Chondrocyte (in vitro differentiated cells): ENCODE measurements at places on chromosomes 12 and 14. TPM values are rescaled to one million over a fixed set of nuclear protein-coding genes. Genes with fewer than 3 reads are reported as not detected.

The MYH6 gene
- total RNA-seq, result not detected in 3 replicates

DNA sequence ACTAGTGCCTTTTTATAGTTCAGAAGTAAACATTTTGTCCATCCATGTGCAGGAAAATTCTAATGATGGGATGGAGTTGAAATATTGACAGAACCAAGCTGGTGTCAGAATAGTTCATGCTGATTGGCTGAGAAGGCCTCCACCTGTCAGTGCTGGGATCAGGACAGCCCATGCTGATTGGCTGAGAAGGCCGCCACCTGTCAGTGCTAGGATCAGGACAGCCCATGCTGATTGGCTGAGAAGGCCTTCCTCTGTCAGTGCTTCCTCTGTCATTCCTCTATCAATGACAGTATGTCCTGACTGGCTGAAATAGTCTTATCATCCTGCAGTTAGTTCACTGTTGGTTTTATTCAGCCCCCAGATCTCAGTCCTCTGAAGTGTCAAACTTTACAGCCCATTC lies 95.7 kb downstream of the PPP2R5C start:
- no peak overlapping the region for H3K4me3 ChIP-seq
- peaks cover 8% of the 10 kb centered on the region for H3K4me1 ChIP-seq
- H3K27ac ChIP-seq, result no peak overlapping the region
- H3K27me3 ChIP-seq, result no peaks in the 10 kb centered on the region
- peaks cover 2% of the 10 kb centered on the region for H3K36me3 ChIP-seq

DNA sequence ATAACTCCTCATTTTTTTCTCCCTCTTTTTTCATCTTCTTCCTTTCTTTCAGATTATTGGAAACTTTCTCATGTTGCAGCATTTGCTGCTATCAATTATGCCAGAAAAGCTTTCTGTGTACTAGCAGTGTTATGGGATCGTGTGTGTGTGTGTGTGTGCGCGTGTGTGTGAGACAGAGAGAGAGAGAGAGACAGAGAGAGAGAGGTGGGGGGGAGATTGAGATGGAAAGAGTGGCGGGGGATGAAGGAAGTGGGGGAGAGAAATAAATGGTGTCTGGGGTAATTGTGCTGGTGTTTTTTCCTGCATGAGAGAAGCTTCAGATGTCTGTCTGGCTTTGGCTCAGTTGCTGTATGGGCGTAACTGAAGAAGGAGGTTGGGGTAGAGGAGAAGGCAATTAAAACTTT lies 268.9 kb downstream of the RAD51B start:
- peak overlapping the region; percentile 42 for H3K27ac ChIP-seq
- DNase-seq, result no peak
- peaks cover 14% of the 10 kb centered on the region for H3K4me1 ChIP-seq
- H3K4me3 ChIP-seq, result peak overlapping the region; percentile 16
- H3K27me3 ChIP-seq, result no peaks in the 10 kb centered on the region

DNA sequence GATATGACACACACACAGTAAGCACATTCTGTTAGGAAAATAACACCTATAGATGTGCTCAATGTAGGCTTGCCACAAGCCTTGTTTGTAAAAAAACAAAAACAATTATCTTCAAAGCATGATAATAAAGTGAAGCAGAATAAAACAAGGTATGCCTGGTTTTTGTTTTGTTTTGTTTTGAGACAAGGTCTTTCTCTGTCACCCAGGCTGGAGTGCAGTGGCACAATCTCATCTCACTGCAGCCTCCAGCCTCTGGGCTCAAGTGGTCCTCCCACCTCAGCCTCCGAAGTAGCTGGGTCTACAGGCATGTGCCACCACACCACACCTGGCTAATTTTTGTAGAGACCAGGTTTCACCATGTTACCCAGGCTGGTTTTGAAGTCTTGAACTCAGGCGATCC lies 52.4 kb upstream of the MON2 start:
- H3K4me1 ChIP-seq, result no peaks in the 10 kb centered on the region
- peaks cover 6% of the 10 kb centered on the region for H3K36me3 ChIP-seq
- H3K4me3 ChIP-seq, result no peak overlapping the region
- H3K27me3 ChIP-seq, result no peaks in the 10 kb centered on the region

The ANO2 gene
- 0.44 to 0.73 TPM (median 0.47 TPM) in 3 replicates for total RNA-seq

The LRRC74A gene
- not detected in 3 replicates for total RNA-seq

- no peaks in the 10 kb centered on the region for H3K4me1 ChIP-seq
- no peak for DNase-seq
- H3K27ac ChIP-seq, result no peak overlapping the region
- no peaks in the 10 kb centered on the region for H3K27me3 ChIP-seq
- H3K4me3 ChIP-seq, result no peak overlapping the region
- no peaks in the 10 kb centered on the region for H3K36me3 ChIP-seq
These were observed 262.5 kb downstream of the FOXG1 start for GRCh38 chr14:29028973-29029582.

The FSCB gene
- total RNA-seq, result not detected in 3 replicates

The B4GALNT1 gene
- total RNA-seq, result 20.8 to 21.8 TPM (median 21.4 TPM) in 3 replicates

GRCh38 chr12:47832263-47832933 lies 12.7 kb upstream of the HDAC7 start:
- H3K27me3 ChIP-seq, result no peaks in the 10 kb centered on the region
- DNase-seq, result peak; percentile 39
- no peaks in the 10 kb centered on the region for H3K36me3 ChIP-seq
- peaks cover 23% of the 10 kb centered on the region for H3K4me1 ChIP-seq

GRCh38 chr14:104593710-104594136 lies 10.8 kb downstream of the TMEM179 start:
- peaks cover 24% of the 10 kb centered on the region for H3K27me3 ChIP-seq
- no peak overlapping the region for H3K27ac ChIP-seq

- peak overlapping the region; percentile 65 for H3K27ac ChIP-seq
- H3K4me1 ChIP-seq, result peaks cover 19% of the 10 kb centered on the region
- DNase-seq, result no peak
- H3K4me3 ChIP-seq, result no peak overlapping the region
- no peaks in the 10 kb centered on the region for H3K27me3 ChIP-seq
These were observed 31.2 kb downstream of the RHOF start for GRCh38 chr12:121762269-121762668.

- H3K36me3 ChIP-seq, result no peaks in the 10 kb centered on the region
- no peak for DNase-seq
- H3K4me3 ChIP-seq, result no peak overlapping the region
- no peaks in the 10 kb centered on the region for H3K4me1 ChIP-seq
These were observed 987.8 kb upstream of the USP15 start for GRCh38 chr12:61272441-61272840.

DNA sequence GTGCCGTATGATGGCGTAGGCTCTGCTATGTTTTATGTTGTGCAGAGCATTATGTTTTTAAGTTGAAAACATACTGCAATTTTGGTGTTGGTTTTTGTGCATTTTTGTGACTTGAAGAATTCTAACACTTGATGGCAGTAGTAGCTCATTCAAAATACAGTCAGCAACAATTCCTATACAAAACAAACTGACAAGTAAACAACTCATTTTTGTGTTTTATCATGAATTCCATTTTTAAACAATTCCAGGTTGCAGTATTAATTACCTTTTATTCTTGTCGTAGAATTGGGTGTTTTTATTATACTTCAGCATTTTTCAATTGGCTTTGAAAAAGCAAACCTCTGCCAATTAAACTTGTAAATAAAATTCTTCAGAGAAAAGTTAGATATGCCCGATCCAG lies 4.1 kb upstream of the CCER1 start:
- H3K4me1 ChIP-seq, result peaks cover 3% of the 10 kb centered on the region
- H3K27me3 ChIP-seq, result no peaks in the 10 kb centered on the region
- H3K27ac ChIP-seq, result no peak overlapping the region
- no peak overlapping the region for H3K4me3 ChIP-seq
- no peaks in the 10 kb centered on the region for H3K36me3 ChIP-seq

The SLCO1B1 gene
- total RNA-seq, result not detected in 3 replicates

The LGR5 gene
- total RNA-seq, result 13.8 to 31.0 TPM (median 14.3 TPM) in 3 replicates

DNA sequence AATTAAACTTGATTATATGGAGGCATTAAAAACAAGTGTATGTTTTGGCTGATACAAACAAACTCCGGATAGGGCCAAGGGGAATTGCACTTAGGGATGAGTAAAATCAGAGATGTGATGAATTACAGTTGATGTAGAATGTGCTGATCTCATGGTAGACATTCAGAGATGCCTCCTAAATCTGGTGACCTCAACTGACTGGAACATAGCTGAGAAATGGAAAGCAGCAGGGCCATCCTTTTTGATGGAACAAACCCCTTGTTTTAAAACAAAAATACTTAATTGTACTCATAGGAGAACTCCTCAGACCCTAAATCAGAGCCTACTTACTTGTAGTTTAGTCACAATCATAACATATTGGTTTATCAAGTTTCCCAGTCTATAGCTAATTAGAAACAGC lies 122.8 kb downstream of the C12orf75 start:
- H3K27ac ChIP-seq, result no peak overlapping the region
- H3K27me3 ChIP-seq, result no peaks in the 10 kb centered on the region
- H3K4me3 ChIP-seq, result no peak overlapping the region
- DNase-seq, result no peak

The TMEM132C gene
- total RNA-seq, result not detected in 3 replicates

DNA sequence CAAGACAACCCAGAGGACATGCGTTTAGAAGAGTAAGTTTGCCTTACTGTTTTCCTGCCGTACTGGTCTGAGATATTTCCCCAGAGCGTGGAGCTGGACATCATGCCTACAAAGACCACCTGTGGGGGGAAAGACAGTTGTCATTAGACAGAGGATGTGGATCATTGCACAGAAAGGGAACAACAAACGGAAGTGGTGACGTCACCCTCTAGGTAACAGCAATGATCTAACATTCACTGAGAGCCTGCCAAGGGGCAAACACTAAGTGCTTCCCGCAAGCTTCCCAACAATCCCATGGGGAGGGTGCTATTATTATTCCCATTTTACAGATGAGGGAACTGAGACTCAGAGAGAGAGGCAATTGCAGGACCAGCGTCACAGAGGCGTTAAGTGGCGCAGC lies 48.5 kb downstream of the SVOP start:
- H3K4me3 ChIP-seq, result no peak overlapping the region
- DNase-seq, result no peak
- H3K27ac ChIP-seq, result no peak overlapping the region
- H3K27me3 ChIP-seq, result no peaks in the 10 kb centered on the region
- H3K4me1 ChIP-seq, result peaks cover 11% of the 10 kb centered on the region

DNA sequence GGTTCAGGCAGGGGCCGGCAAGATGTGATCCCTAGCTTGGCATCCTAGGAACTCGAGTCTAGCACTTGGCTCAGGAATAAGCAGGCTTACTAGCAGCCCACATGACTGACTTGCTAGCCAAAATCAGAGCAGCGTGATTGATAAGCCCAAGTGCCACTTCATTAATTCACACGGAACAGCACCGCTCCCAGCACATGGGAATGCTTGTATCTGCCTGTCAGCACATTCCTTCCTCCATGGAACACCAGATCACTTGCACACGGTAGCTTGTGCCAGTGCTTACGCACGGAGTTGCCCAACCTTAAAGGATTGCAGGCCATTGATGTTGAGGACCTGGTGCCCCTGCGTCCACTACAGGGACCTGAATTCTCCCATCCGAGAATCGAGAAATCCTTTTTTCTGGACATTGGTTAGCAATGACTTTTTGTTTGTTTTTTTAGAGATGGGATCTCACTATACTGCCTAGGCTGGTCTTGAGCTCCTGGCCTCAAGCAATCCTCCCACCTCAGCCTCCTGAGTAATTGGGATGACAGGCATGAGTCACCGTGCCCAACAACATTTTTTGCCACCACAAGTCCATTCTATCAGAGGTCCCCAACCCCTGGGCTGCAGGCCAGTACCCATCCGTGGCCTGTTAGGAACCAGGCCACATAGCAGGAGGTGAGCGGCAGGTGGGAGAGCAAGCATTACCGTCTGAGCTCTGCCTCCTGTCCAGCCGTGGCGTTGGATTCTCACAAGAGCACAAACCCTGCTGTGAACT lies 30.6 kb upstream of the TSPAN9 start:
- H3K27ac ChIP-seq, result no peak overlapping the region
- peaks cover 15% of the 10 kb centered on the region for H3K36me3 ChIP-seq
- H3K4me1 ChIP-seq, result no peaks in the 10 kb centered on the region
- no peak overlapping the region for H3K4me3 ChIP-seq

GRCh38 chr12:89756585-89757398 lies 48.2 kb upstream of the ATP2B1 start:
- H3K4me3 ChIP-seq, result no peak overlapping the region
- peaks cover 15% of the 10 kb centered on the region for H3K4me1 ChIP-seq
- no peaks in the 10 kb centered on the region for H3K27me3 ChIP-seq
- H3K27ac ChIP-seq, result peak overlapping the region; percentile 91

The TMPRSS12 gene
- not detected in 3 replicates for total RNA-seq

- DNase-seq, result no peak
- no peaks in the 10 kb centered on the region for H3K4me1 ChIP-seq
- H3K4me3 ChIP-seq, result no peak overlapping the region
- H3K27me3 ChIP-seq, result no peaks in the 10 kb centered on the region
- H3K27ac ChIP-seq, result no peak overlapping the region
These were observed 61.7 kb upstream of the PTHLH start for GRCh38 chr12:28034271-28034670.

GRCh38 chr14:56261046-56261445 lies 142.8 kb downstream of the PELI2 start:
- no peak overlapping the region for H3K27ac ChIP-seq
- H3K4me1 ChIP-seq, result peaks cover 4% of the 10 kb centered on the region
- DNase-seq, result no peak
- H3K4me3 ChIP-seq, result no peak overlapping the region
- H3K36me3 ChIP-seq, result peaks cover 9% of the 10 kb centered on the region

The HOXC10 gene
- not detected in 3 replicates for total RNA-seq

The CRIP1 gene
- 38.7 to 181 TPM (median 174 TPM) in 3 replicates for total RNA-seq

- no peak overlapping the region for H3K27ac ChIP-seq
- H3K4me3 ChIP-seq, result no peak overlapping the region
- DNase-seq, result no peak
- no peaks in the 10 kb centered on the region for H3K36me3 ChIP-seq
These were observed 86.5 kb upstream of the CRY1 start for GRCh38 chr12:107179871-107180270.

GRCh38 chr12:68267892-68268396 lies 14.5 kb upstream of the IL22 start:
- DNase-seq, result no peak
- peak overlapping the region; percentile 97 for H3K27ac ChIP-seq
- H3K27me3 ChIP-seq, result no peaks in the 10 kb centered on the region
- H3K4me1 ChIP-seq, result peaks cover 81% of the 10 kb centered on the region

The COX8C gene
- not detected in 3 replicates for total RNA-seq

The OAS2 gene
- total RNA-seq, result 0.07 TPM in 1 of 3 replicates, not detected in the others

GRCh38 chr12:11753150-11753499 lies 103.7 kb downstream of the ETV6 start:
- peak overlapping the region; percentile 91 for H3K27ac ChIP-seq
- no peak overlapping the region for H3K4me3 ChIP-seq
- H3K4me1 ChIP-seq, result peaks cover 60% of the 10 kb centered on the region
- no peaks in the 10 kb centered on the region for H3K27me3 ChIP-seq

DNA sequence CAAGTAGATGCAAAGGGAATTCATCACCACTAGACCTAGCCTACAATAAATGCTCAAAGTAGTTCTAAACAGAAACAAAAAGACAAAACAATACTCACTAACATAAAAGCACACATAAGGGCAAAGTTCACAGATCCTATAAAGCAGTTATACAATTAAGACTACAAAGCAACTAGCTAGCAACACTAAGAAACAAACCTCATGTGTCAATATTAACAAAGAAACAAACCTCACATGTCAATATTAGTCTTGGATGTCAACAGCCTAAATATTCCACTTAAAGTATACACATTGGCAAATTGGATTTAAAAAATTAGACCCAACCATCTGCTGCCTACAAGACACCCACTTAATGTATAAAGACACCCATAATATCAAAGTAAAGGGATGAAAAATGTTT lies 152.7 kb downstream of the KCNK10 start:
- no peaks in the 10 kb centered on the region for H3K4me1 ChIP-seq
- DNase-seq, result no peak
- no peak overlapping the region for H3K27ac ChIP-seq
- H3K4me3 ChIP-seq, result no peak overlapping the region
- no peaks in the 10 kb centered on the region for H3K36me3 ChIP-seq

The SLC38A4 gene
- 10.0 to 19.7 TPM (median 11.3 TPM) in 3 replicates for total RNA-seq
